ENCODE measurements at places on chromosomes 4 and X.

DNA sequence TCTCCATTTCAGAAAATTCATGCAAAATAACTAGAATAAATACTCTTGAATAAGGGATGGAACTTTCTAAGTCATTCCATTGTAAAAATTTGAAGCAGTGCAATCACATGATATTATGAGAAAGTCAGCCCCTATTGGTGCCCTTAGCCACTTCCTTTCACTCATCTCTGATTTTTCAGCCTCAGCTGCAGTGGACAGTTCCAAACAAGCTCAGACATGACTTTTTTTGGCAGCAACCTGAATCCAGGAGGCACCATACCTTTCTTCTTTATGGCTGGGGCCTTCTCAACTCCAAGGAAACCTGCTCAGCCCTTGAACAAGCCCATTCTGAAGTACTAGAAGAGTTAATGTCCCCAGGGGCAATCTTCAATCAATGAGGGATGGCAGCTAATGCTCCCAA, 40.5 kb downstream of the MAPK10 start:
- no peak for DNase-seq

DNA sequence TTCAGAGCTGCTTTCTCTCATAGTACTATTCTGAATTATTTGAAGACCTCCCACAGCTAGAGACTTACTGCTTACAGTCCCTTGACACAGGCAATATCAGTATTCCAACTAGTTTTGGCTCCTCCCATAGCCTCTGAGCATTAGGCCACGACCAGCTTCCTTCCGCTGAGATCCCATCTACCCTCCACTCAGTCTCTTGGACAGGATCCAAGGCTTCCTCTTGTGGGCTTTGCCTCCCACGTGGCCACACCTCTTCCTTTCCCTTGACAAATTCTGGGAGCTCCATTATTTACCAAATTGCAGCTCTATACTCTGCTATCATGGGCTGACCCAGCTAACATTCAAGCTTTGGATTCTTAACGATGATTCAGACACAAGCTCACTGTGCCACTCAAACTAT, 470.4 kb upstream of the GALNT7 start:
- DNase-seq, result no peak

GRCh38 chrX:3526071-3526470, 179.6 kb upstream of the MXRA5 start:
- no peak for DNase-seq

GRCh38 chr4:143396695-143397094, 60.0 kb downstream of the GAB1 start:
- DNase-seq, result no peak

GRCh38 chrX:152912106-152912505, 14.2 kb downstream of the ZNF185 start:
- no peak for DNase-seq

- no peak for DNase-seq
Observed at GRCh38 chr4:102139132-102139573, 206.1 kb downstream of the SLC39A8 start.

DNA sequence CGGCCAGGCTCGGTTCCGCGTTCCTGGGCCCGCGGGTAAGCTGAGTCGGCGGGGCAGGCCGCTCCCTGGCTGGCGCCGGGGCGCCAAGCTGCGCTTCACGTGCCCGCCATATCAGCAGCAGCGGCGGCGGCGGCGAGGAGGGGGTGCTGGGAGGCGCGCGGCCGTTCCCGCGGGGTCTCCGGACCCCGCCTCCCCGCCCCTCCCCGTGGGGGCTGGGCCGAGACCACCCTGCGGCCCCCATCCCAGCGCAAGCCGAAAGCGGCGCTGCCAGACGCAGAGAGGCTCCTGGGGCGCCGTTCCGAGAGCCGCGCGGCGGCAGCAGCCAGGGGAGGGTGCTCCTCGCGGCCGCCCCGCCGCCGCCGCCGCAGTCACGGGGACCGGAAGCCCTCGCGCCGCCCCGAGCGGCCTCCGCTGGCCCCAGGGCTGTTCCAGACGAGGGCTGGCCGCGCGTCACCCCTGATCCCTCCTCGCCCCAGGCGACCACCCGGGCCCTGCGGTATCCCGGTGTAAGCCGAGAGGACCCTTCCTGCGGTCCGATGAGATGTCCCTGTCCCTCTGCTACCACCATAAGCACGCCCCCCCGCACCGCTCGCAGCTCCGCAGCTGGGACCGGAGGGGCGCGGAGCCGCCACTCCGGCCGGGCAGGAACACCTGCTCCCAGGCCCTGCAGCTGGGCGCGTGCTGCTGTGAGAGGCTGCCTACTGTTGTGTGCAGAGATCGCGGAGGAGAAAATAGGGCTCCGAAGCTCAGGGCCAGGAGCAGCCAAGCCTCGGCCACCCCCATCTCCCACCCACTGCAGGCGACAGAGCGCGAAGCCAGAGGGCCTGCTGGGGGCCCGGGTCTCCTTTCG, 7.5 kb upstream of the BCOR start:
- no peak for DNase-seq

Data from H1 (cell line).